ENCODE measurements at places on chromosomes 1 and 21.
A peak's percentile ranks its signal among the peaks of the same experiment; 100 is the strongest.

DNA sequence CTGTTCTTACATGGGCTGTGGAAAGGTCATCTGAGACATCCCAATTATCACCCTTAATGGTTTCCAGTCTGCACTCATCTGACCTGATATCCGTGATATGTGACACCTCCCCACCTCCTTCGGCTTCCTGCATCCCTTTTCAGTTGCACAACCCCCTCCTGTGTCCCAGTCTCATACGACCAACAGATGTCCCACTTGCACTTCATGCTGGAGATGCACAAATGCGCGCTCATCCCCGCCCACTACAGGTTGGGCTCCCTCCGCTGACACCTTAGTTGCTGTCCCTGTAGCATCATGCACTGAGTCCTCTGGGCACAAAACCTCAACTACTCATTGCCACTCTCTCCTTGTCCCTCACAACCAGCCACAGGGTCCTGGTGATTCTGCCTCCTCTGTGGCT, 94.4 kb downstream of the MIS18A start:
- DNase-seq = no peak

DNA sequence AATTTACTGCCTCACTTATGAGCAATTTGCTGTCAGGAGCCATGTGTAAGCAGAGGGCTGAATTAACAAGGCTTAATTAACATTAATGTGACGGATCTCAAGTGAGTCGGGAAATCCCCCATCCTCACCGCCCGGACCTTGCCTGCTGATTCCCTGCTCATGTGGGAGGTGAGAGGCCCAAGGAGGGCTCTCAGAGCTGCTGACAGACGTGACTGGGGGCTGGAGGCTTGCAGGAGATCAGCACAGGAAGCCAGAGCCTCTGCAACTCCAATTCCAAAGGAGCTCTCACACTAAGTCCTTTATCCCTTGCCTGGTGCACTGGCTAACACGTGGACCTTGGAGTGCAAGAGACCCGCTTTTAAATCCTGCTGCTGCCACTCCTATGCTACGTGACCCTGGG, 19.4 kb downstream of the LRP8 start:
- DNase-seq = no peak

DNA sequence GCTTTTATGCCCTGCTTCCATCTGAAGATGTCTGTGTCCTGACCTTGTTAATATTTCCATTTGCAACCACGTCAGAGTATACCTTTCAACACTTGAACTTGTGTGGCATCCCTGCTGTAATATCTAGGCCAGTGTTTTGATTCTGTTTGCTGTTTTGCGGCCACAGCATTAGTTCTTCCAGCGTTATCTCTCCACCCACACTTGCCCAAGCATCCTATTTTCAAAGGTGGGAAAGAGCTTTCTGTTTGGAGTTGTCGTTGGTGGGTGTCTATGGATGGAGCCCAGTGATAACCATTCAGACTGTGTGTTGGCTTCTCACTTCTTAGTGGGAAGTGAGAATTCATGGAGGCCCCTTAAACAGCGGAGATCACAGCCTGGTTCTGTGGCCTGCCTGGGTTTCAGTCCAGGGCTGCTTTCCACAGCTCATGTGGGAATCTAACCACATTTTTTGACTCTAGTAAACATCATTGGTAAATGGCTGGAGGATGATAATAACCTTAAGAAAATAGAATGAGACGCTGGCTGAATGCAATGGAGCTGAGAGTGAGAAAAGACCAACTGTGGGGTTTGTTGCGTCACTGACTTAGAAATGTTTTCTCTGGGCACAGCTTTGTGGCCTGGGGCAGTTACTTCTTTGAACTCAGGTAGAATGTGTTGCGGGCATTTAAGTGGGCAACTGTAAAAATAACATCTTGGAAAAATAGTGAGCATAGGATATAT, 7.6 kb downstream of the TENT5C start:
- peak; percentile 97 for DNase-seq

GRCh38 chr21:17436626-17437111, 76.2 kb upstream of the CXADR start:
- no peak for DNase-seq

Measured in hematopoietic multipotent progenitor cell treated with erythropoietin and hydrocortisone succinate and interleukin-3 and kit ligand, for 8 days (in vitro differentiated cells).